Activated CD4-positive, alpha-beta T cell treated with anti-CD3 and anti-CD28 coated beads, Interleukin-2, amount 10 ng/mL, durations not matched to agents 24 days and 14 days (primary cell): ENCODE measurements at places on chromosomes 3 and 15. TPM values are rescaled to one million over a fixed set of nuclear protein-coding genes. Genes with fewer than 3 reads are reported as not detected.

DNA sequence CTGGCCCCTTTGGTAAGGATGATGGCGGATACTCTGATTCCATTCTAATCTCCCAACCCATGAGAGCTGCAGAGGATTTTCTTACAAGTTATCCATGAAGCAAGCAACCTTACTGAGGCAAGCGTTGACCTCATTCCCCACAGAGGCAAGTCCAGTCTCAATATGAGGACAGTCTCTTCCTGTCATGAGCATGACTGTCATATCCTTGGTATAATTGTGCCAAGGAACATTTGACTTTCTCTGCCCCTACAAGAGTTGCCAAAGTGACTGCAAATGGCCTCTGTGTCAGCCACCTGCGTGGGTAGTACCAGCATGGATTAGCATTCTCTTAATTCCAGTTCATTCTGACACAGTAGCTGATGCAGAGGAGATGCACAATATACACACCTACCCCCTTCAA lies 71.2 kb upstream of the TMEM158 start:
- no peak for DNase-seq

- no peak for DNase-seq
Measured at GRCh38 chr3:186496016-186496415, 48.2 kb downstream of the CRYGS start.

GRCh38 chr15:28051955-28052633 lies 47.0 kb downstream of the OCA2 start:
- DNase-seq, result no peak

GRCh38 chr3:143286392-143287010 lies 166.9 kb downstream of the CHST2 start:
- DNase-seq, result no peak

DNA sequence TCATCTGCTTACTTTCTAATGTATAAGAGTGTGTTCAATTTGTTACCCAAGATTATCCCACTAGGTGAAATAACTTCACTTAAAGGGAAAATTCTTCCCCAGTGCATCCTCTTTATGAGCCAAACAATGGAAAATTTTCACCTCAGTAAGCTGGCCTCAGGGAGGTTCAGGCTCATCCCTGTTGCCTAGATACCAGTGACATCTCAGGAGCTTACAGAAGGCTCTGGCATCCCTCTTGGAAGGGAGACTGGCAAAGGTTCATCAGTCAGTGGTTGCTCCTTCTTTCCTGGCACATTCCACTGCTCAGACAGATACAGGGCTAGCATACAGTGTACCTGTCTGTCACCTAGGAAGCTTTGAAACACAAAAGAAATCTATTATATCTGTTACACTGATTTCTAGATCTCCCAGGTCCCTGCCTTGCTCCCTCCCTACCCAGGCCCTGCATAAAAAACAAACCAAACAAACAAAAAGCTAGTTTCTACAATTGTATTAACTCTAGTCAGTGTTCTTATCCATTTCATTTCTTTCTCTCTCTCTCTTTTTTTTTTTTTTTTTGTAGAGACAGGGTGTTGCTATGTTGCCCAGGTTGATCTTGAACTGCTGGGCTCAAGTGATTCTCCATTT lies 1.7 kb downstream of the IP6K2 start:
- no peak for DNase-seq

DNA sequence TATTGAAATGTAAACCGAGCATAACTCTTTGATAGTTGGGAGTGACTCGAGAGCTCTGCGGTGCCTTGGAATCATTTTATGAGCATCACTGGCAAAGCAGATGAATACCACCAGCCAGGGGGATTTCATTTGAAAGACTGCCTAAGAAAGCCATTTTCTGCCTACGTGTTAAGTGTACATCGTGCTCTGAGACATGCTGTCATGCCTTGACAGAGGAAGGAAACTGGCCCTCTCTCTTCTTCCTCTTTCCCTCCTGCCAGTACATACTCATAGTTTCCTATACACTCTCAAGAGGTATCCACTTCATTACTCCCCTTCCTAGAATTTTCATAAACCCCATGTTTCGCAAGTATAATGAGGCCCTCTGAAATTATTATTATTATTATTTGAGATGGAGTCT lies 8.8 kb downstream of the BCL2A1 start:
- DNase-seq, result no peak

The AHSG gene
- not detected in 2 replicates for total RNA-seq

GRCh38 chr3:119937229-119937628 lies 155.3 kb downstream of the NR1I2 start:
- DNase-seq, result peak; percentile 84

The TICRR gene
- total RNA-seq, result 18.8 and 21.0 TPM in 2 replicates

The AP3B2 gene
- total RNA-seq, result not detected in 2 replicates

The OR5AC2 gene
- not detected in 2 replicates for total RNA-seq

DNA sequence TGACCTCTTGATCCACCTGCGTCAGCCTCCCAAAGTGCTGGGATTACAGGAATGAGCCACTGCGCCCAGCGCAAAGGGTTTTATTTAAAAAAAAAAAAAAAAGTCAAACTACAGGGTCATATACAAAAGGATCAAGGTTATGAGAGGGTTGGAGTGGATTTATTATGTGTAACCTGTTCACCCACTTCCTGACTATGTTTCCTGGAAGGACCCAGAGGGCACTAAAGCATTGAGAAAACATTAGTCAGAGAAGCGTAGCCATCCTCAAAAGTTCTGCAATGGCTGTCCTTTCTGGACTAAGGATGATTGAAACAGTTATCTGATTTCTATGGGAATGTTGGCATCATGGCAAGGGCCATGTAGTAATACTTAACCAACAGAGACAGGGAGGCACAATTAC lies 7.3 kb upstream of the SCAPER start:
- DNase-seq, result no peak

- DNase-seq, result no peak
Measured at GRCh38 chr15:81297147-81297572, 26.8 kb downstream of the STARD5 start.
